Vagina (tissue), 2 donors: ENCODE measurements at places on chromosomes 2 and 18.

DNA sequence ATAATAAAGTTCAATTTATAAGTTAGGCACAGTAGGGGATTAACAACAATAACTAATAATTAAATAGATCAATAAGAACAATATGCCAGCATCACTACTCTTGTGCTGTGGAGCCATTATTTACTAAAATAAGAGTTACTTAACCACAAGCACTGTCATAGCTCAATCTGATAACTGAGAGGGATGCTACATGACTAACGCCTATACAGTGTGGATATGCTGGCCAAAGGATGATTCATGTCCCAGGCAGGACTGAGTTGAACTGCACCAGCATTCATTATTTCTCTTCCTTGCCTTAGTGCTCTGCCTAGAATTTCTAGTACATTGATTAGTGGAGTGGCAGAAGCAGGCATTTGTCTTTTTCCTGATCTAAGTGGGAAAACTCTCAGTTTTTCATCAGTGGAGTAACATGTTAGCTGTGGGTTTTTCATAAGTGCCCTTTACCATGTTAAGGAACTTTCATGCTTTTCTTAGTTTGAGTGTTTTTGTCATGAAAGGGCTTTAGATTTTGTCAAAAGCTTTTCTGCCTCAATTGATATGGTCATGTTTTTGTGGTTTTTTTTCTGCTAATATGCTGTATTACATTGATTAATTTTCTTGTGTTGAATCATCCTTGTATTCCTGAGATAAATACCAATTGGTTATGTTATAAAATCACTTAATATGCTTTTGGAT is 21.7 kb downstream of the KIAA1328 start:
- DNase-seq, result no peak

DNA sequence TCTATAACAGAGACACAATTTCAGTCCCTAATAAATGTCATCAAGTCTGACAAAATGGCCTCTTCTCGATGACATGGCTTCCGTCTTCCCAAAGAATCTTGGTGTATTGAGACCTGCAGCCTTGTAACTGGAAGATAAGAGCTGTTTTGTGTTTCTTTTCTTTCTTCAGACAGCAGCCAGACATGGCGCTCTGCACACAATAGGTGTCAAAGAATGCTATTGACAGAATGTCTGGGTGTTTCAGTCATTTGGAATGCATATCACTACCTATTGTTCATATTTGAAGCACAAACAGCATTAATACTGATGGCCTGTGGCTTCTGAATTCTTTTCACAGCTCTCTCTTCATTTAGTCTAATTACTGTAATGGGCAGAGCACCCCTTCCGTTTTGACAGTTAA is 344.8 kb downstream of the RPRM start:
- no peak for DNase-seq

DNA sequence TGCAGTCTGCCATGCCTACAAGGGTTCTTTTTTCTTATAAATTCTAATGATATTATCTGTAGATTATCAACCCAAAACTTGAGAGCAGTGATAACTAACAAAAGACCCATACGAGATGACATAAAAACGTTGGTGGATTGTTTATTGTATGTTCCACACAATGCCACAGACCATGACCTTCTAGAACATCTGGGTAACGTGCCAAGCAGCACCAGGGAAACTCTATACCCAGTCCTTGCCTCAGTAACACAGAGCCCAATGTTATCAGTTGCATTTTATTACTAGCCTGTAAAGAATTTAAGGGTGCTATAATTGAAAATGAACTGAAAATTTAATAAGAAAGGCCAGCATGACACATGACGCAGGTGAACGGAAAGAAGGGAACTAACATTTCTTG is 99.1 kb upstream of the UGP2 start:
- DNase-seq, result no peak

GRCh38 chr2:132958887-132959286 is 288.9 kb upstream of the LYPD1 start:
- no peak for DNase-seq

- DNase-seq, result no peak
Measured at GRCh38 chr18:6876641-6877041, 147.1 kb downstream of the ARHGAP28 start.

GRCh38 chr2:210315015-210315788 is at the start of gene MYL1:
TSS of gene MYL1 (minus strand) at chr2:210315174. CDS start at chr2:210315042, 132 bp downstream.
- DNase-seq, result no peak

- no peak for DNase-seq
Measured at GRCh38 chr2:160351956-160352355, 141.7 kb downstream of the RBMS1 start.

DNA sequence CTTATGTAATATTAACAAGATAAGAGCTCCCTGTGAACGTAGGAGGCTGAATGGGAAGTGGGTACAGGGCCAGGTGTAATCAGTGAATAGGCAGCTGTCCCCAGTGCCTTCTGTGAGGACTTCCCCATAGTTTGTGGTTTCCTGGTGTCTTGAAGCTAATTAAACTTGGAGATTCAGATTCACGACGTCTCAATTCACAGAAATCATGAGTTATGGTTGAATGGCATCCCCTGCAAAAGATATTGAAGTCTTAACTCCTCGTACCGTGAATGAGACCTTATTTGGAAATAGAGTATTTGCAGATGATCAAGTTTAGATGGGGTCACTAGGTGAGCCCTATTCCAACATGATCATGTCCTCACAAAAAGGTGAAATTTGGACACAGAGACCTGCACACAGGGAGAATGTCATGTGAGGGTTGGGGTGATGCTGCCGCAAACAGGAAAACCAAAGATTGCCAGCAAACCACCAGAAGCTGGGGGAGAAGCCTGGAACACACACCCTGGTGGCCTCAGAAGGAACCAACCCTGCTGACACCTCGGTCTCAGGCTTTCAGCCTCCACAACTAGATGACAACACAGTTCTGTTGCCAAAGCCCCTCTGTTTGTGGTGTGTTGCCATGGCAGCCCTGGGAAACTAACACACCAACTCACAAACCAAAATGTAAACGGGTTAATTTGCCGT is 13.2 kb downstream of the ARL4C start:
- no peak for DNase-seq
